ENCODE measurements at places on chromosomes 3 and 15.
A peak's percentile ranks its signal among the peaks of the same experiment; 100 is the strongest.

DNA sequence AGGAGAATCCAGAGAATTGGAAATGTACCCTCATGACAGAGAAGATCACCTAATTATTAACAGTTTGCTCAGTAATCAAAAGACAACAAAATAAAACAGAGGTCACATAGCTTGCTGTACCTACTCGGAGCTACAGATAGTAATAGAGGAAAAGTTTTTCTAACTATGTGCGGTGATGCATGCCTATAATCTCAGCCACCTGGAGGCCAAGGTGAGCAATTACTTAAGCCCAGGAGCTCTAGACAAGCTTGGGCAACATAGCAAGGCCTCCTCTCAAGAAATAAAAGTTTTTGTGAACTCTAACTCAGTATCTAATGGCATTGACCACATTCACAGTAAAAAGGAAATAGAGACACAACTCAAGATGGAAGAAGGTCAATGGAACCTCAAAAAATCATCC, 243.6 kb downstream of the ATP8B4 start:
- DNase-seq: no peak

DNA sequence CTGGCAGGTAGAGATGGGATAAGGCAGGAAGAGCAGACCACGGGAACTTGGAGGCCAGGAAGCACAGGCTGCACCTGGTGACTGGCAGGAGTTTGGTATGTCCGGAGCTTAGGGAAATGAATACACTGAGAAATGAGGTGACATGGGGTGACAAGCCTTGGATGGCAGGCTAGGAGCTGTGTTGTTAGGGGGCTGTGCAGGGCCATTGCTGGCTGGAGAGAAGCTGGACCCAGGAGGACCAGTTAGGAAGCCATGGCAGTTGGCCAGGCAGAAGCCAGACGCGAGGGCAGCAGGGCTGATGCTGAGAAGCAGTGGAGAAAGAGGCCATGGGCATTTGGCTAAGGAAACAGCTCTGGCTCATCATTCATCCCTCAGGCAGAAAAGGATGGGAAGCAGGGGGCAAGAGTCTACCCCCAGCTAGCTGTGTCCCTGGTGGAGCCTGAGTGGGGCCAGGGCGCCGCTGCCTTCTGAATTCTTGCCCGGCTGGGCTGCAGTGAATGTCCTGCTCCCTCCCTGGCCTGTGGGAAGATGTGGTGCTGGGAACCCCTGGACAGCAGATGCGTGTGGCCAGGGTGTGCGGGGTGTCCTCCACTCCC, 255.8 kb downstream of the FAM43A start:
- no peak for DNase-seq

GRCh38 chr15:59116141-59116540, 11.2 kb downstream of the CCNB2 start:
- no peak for DNase-seq

DNA sequence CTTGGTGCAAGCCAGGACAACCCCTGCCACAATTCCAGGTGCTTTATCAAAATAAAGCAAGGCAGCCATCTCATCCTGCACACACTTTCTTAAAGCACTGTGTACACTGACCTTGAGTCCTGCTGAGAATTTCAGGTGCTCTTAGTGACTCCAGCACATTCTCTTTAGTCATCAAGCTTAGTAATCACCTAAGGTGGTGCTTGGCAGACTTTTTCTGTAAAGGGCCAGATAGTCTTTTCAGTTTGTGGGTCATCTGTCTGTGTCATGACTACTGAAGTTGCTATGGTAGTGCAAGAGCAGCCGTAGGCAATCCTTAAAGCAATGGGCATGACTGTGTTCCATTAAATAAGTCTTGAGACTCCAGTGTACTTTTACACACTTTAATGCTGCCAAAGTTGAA, 36.4 kb downstream of the RIOX2 start:
- DNase-seq: no peak

GRCh38 chr3:76021376-76021775, 236.0 kb upstream of the ZNF717 start:
- DNase-seq: no peak

GRCh38 chr3:101898752-101899169, 49.4 kb downstream of the NFKBIZ start:
- peak; percentile 85 for DNase-seq

GRCh38 chr3:170709046-170709445, 123.2 kb upstream of the SLC7A14 start:
- DNase-seq: peak; percentile 56

GRCh38 chr3:151537726-151538125, 76.9 kb upstream of the IGSF10 start:
- no peak for DNase-seq

- no peak for DNase-seq
These were observed 307.1 kb upstream of the DPH6 start for GRCh38 chr15:35852818-35853624.

GRCh38 chr3:45965253-45965652, 22.0 kb downstream of the CXCR6 start:
- no peak for DNase-seq

- no peak for DNase-seq
These were observed 117.7 kb upstream of the TP63 start for GRCh38 chr3:189513281-189514117.

DNA sequence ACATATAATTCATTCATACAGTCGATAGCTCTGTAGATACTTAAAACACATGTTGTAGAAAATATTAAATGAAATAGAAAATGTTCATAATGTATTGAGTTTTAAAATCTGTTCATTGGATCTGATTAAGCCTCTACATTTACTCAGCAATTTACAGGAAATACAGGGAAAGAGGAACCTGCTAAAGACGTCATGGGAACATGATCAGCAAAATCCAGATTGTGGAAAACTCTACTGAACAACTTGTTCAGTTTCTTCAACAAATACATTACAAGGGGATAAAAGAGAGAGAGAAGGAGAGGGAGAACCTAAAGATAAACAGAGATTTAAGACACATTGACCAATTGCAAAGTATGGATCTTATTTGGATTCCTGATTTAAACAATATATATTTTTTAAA, 46.7 kb downstream of the KLHL6 start:
- peak; percentile 80 for DNase-seq

- DNase-seq: no peak
These were observed 177.8 kb downstream of the OTOL1 start for GRCh38 chr3:161674402-161674801.

DNA sequence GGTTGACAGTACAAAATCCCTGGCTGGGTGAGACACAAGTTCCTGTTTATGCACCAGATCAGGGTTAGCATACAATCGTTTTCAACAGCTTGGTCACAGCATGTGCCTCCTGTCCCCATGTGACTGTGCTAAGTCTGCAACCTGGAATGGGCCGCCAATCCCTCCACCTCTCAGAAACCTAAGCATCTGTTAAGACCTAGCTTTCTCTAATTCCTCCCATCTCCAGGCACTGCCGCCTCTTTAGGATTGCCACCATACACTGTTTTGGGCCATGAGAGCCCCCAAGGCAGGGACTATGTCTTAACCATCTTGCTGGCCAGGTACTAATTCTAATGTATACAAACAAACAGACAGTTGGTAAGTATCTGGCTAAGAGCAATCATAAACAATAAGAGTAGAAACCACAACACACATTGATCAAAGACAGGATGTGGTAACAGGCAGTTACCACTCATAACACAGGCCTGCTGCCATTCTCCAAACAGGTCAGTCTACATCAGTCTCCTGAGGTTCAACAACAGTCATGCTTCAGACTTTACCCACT, 25.6 kb downstream of the SEC22C start:
- no peak for DNase-seq

DNA sequence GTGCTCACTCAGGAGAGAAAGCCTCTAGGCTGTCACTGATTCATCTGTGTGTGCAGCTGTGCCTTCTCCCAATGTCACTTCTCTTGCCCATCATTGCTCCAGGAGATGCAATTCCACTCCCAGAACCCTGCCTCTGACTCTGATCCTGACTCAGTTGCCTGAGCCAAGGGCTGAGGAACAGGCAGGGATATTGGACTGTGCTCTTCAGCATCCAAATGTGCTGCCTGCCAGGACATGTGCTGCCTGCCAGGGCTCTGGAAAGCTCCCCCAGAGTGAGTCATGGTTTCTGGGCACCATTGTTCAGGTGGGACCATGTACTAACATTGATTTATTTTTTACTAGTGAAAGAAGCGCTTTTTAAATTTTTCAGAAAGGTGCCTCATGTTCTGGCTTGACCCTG, 71.0 kb downstream of the TRIM42 start:
- DNase-seq: no peak

GRCh38 chr3:64234571-64234970, 9.3 kb upstream of the PRICKLE2 start:
- no peak for DNase-seq

DNA sequence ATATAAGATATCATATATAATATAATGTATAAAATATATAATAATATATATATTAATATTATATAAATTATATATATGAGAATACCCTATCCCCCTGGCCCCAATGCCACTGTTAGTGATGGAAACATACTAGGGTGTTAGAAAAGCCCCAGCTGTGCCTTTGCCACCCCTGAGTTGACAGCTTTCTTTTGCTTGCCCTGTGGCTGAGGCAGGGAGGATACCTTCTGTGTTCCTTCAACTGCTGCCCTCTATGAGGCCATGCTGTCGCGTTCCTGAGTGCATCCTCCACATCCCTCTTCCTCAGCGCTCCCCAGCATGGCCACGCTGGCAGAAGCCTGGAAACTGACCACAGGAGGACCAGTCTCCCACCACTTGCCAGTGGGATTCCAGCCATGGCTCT, 26.3 kb downstream of the FAN1 start:
- DNase-seq: no peak

GRCh38 chr3:136898954-136899353, 36.9 kb downstream of the NCK1 start:
- DNase-seq: no peak

GRCh38 chr3:139327861-139328260, 16.0 kb upstream of the MRPS22 start:
- DNase-seq: no peak

DNA sequence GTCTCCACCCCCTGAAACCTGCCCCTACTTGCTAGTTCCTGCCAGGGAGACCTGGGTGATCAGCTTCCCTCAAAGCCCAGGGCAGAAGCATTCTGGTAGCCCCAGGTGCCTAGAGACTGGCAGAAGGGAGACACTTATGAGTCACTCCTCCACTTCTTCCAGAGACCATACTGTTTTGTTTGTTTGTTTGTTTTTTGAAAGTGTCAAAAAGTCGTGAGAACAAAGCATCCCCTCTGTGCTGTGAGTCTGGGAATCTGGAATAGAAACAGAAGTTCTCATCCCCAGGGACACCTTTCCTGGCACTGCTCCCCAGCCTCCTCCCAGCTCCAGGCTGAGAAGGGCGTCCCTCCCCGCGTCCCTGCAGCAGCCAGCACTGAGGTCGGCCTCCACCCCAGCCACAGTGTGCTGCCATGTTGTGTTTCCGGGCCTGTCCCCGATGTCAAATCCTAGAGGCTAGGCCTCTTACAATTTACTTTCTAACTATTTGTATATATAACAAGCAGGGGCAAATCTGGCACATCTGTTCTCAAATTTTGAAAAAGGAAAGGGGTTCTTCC, 573.0 kb downstream of the RBMS3 start:
- no peak for DNase-seq

- no peak for DNase-seq
These were observed 227.2 kb downstream of the XXYLT1 start for GRCh38 chr3:195043607-195044339.

DNA sequence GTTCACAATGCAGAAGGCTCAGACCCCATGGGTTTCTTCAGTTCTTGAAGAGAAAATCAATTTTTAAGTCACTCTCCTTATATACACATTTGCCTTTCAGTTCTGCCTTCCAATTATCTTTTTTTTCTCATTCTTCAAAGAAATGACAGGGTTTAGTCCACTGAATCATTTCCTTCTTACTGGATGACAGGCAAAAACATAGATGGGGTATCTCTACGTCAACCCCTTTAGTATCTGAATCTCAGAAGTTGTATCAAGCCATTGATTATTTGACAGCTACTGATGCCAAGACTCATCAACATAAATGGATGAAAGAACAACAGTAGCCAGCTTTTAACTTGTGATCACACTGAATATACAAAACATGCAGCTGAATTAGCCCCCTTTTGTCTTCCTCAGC, 6.5 kb downstream of the ATOSA start:
- no peak for DNase-seq

DNA sequence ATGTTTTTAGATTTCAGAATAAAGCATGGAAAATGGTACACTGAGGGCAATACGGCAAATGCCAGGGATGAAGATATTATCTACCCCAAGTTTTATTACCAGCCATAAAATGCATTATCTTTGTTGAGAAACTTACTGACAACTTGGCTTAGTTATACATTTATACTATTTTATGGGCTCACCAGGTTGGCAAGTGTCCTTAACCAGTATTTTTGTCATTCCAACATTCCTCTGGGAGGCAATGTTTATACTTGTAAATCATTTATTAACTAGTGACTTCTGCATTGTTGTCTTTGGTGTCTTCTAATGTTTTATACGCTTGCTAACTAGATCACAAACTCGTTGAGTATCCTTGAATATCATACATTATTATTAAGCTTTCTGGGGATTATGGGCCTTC, 18.0 kb upstream of the ADGRG7 start:
- DNase-seq: no peak

- DNase-seq: peak; percentile 75
These were observed 558 bp upstream of the NCEH1 start for GRCh38 chr3:172711454-172711795.

DNA sequence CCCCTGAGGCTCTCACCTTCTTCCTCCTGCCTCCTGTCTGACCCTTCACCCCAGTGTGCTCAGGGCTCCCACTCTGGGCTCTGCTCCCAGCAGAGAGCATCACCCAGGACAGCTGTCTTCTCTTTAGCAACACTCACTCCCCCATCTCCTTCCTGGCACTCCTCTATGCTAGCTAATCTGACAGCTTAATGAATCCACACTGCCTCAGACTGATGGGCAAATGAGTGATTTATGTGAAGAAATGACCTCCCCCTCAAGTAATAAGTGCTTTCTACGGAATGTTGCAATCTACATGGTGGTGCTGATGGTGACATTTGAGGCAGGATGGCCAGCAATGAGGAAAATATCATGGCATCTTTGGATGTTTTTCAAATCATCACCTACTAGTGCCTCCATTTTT, 83.6 kb downstream of the LSM3 start:
- no peak for DNase-seq

DNA sequence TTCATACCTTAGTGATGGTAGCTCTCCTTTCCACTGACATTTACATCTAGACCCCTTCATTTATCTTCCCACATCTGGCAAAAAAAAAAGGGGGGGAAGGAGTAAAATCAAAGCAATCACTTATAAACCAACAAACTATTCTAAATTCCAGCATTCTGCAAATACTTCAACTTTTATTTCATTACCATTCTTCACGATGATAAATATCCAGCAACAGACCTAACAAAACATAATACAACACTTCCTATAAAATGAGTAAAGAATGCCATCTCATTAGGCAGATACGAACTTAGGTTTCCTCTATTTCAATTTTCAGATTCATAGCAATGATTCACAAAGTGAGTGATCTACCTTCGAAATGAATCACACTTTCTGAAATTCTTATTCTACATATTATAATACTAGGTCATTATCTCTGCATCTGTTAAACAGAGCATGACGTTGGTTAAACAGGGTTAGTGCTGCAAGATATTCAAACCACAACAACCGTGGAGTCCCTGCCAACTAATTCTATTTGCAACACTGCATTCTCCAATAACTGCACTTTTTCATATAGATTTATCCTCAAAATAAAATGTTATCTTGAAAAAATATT, at the start of gene LRRFIP2:
Gene LRRFIP2, minus strand, starts transcription at position 51 of the 595 bp plus-strand sequence. CDS start 25,599 bp downstream, outside the sequence.
- DNase-seq: peak; percentile 66
